GM23248 (cell line): ENCODE measurements at places on chromosomes 2 and 18.
A peak's percentile ranks its signal among the peaks of the same experiment; 100 is the strongest.

GRCh38 chr2:219739066-219739465, 111.6 kb downstream of the SLC4A3 start:
- no peak for DNase-seq

GRCh38 chr2:42744545-42745082, 19.3 kb downstream of the OXER1 start:
- no peak for DNase-seq

GRCh38 chr2:150681120-150681804, 193.8 kb upstream of the RND3 start:
- peak; percentile 87 for DNase-seq

DNA sequence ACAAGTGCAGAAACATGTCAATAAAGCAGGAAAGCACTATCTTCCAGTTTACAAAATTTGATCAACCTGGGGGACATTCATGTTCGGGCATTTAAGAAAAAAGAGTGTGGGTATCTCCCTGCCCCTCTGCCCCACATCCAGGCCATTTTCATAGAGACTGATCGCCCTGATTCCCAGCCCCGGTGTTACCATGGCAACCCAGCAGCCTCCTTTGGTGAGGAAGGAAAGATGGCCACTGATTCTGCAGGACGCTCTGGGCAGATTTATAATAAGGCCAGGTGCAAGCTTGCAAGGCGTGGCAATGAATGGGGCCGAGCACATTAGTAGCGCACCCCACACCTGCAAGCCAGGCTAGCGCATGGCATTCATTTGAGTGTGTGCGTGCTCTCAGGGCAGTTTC, 36.7 kb upstream of the ARL4C start:
- DNase-seq: no peak

DNA sequence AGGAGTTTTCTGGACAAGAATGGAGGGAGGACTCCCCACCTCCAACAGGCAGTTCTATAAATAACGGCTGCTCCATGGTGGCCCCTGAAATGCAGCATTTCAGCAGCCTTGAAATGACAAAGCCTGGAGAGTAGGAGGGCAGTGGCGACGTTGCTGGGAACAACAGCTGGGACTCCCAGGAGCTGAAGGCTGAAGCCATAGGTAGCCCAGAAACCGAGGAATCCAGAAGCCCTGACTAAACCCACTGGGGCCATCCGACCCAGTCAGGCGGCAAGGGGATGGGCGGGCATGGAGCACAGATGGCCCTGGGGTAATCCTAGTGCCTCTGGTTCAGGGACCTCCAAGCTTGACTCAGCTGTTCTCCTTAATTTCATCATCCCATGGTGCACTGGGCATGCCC, 9.0 kb downstream of the PRKAG3 start:
- no peak for DNase-seq
